CD8-positive, alpha-beta memory T cell (primary cell): ENCODE measurements at places on chromosomes 6 and 20.

DNA sequence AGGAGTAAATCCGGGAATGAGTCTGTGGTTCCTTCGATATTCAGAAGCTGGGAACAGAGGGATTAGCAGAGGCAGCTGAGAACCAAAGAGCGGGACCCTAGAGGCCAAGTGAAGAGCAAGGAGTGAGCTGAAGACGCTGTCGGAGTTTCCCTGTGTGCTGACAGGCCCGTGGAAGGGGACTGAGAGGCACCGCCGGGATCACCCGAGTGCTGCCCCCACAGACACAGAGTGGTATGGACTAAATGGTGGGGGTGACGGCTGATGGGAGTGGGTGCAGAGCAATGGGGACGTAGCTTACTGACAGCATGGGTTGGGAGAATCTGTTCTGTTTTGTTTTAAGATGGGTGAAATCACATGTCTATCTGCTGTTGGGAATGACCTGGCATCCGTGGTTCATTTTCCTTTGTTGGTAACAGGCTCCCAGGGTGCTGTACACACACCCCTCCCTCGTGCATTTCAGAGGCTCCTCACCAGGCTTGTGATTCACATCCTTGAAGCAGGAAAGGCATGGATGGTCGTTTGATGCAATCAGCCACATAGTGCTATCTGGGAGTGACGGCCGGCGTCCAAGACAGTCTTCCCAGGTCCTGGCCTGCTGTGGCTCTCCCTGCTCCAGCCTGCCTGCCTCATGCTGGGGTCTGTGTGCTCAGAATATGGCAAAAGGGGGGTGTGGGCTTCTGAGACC, 97.4 kb downstream of the THBS2 start:
- no peak for DNase-seq

DNA sequence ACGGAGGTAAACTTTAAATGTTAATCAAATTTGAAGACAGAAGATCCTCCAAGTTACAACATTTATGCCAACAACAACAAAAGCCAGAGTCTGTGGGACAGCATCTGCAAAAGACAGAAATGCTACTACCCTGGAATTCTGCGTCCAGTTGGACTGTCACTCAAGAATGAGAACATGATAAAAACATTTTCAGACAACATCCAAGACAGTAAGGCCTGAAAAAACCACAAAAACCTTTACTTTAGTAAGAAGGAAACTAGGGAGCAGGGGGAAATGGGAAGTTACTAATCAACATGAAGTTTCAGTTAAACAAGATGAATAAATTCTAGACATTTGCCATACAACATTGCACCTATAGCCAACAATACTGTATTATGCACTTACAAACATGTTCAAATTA, 77.6 kb downstream of the MLIP start:
- no peak for DNase-seq

GRCh38 chr6:145313041-145313855, 422.1 kb downstream of the EPM2A start:
- DNase-seq, result no peak

DNA sequence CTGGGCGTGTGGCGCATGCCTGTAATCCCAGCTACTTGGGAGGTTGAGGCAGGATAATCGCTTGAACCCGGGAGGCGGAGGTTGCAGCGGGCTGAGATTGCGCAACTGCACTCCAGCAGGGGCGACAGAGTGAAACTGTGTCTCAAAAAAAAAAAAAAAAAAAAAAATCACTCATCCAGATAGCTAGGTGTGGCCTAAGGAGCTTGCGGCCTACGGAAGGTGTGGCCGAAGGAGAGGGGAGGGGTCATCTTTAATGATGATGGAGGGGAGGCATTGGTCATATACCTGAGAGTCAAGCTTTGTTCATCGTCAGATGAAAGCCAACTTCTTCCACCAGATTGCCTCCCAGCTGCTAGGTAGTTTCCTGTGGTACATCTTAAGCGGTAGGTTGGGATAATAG, 801 bp upstream of the PPARD start:
- no peak for DNase-seq

DNA sequence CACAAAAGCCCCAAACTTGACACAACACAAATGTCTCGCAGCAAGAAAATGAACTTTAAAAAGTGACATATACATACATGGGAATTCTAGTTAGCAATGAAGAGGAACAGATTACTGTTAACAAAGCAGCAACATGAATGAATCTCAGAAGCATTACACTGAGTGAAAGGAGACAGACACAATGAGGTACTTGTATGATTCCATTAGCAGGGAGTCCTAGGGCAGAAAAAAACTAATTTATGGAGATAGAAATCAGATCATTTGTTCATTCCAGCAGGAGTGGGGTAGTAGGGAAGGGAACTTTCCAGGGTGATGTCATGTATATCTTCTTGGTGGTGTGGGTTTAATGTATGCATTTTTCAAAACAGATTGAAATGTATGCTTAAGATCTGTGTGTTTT, 524.4 kb downstream of the KIF16B start:
- no peak for DNase-seq

- no peak for DNase-seq
Measured at GRCh38 chr6:142537612-142538478, 236.0 kb downstream of the ADGRG6 start.
